ENCODE measurements at places on chromosomes 5 and 9.

GRCh38 chr9:114289106-114289505 lies 33.8 kb upstream of the ORM1 start:
- DNase-seq, result no peak

DNA sequence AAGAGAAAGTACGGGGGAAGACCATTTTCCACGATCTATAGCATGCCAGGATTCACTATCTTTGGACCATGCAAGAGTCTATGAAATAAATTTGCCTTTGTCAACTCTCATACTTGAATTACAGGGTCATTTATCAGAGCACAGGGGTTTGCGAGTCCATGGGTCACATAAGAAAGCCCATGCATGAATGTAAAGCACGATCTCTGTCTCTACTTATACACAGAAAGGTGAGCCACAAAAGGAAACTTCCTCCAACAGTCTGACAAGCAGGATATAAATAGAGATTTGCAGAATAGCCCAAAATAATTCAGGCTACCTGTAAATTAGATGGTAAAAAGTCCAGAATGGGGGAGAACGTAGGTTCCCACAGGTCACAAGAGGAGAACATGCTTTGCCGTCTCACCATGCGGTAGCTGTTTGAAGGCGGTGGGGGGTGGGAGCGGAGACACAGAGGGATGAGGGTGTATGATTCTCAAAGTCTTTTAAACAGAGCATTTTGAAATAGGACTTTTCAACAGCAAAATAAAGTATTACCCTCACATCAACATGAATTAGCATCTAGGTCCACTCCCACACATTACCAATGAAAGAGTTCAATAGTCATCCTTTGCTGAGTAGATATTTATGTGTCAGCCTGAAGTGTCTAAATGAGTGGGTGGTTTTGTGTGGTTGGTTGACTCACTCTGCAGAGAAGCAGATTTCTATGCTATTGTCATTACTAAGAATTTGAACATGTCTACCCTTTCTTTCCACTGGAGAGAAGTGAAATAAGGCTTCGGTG lies 279.7 kb downstream of the EBF1 start:
- no peak for DNase-seq

DNA sequence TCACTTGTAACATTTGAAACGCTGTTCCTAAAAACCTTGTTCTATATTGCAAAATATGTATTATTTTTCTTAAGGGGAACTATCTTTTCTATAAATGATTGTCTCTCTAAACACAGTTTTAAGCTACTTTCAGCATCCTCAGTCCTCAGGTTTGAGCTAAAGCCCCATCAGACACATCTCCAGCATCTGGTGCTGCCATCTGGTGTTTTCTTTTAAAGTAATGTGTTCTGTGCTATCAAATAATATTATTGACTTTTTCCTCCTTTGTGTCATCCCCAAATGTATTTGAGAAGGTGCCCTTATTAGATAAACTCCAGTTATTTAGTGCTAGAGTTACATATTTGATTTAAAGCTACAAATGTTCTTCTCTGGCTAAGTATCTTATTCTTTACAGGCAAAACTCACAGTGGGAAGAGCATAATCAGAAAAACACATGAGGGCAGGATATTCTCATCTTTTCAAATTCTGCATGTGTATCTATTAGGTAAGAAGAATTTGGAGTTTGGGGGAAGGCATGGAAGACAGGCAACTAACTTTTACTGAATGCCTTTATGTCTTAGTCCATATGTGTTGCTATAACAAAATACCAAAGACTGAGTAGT lies 27.5 kb downstream of the ZNF474 start:
- DNase-seq, result peak; percentile 42

DNA sequence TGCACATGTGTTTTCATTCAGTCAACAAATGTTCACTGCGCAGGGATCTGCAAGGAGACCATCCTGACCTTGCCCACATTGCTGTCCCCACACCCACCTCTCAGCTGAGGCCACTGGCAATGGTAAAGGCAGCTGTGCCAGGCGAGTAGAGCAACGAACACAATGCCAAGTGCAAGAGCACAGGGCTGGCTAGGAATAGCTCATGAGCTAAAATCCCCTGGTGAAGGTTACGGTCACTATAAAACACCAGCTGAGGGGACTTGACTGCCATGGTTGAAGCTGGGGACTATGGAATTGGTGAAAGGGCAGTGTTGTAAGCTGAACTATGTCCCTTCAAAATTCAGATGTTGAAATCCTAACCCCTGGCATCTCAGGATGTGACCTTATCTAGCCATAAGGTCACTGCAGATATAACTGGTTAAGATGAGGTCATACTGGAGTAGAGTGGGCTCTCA lies 96.1 kb downstream of the OTULIN start:
- no peak for DNase-seq

GRCh38 chr5:13910637-13911288 lies 33.7 kb downstream of the DNAH5 start:
- DNase-seq, result no peak

GRCh38 chr9:137027369-137028262 lies at the start of gene ABCA2:
Gene ABCA2 (minus strand): TSS chr9:137028237. CDS start chr9:137028140, 97 bp downstream.
- DNase-seq, result no peak

GRCh38 chr9:93020771-93021670 lies 37.5 kb upstream of the SUSD3 start:
- no peak for DNase-seq

DNA sequence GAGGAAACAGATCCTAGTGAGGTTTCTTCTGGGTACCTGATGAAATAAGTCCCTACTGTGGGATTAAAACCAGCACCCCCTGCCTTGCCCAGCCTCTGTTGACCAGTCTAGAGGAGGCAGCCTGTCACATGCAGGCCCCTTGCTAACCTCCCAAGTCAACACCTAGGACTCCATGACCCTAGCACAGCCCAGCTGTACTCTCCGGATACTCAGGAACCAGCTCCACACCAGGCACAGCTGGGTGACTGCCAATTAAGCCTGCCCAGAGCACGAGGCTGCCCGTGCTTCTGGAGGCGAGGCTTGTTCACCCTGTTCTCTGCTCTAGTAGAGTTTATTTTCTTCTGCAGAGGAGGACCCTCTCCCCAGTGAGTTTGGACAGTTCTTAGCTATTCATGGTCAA lies 92.5 kb downstream of the SNX24 start:
- no peak for DNase-seq

GRCh38 chr5:72818866-72819534 lies 2.5 kb downstream of the TNPO1 start:
- peak; percentile 82 for DNase-seq

GRCh38 chr5:10885026-10885425 lies 124.0 kb upstream of the DAP start:
- no peak for DNase-seq

- DNase-seq, result no peak
These were observed 382.9 kb upstream of the RFX3 start for GRCh38 chr9:3908731-3909130.

GRCh38 chr9:104858846-104859245 lies 69.1 kb downstream of the ABCA1 start:
- no peak for DNase-seq

DNA sequence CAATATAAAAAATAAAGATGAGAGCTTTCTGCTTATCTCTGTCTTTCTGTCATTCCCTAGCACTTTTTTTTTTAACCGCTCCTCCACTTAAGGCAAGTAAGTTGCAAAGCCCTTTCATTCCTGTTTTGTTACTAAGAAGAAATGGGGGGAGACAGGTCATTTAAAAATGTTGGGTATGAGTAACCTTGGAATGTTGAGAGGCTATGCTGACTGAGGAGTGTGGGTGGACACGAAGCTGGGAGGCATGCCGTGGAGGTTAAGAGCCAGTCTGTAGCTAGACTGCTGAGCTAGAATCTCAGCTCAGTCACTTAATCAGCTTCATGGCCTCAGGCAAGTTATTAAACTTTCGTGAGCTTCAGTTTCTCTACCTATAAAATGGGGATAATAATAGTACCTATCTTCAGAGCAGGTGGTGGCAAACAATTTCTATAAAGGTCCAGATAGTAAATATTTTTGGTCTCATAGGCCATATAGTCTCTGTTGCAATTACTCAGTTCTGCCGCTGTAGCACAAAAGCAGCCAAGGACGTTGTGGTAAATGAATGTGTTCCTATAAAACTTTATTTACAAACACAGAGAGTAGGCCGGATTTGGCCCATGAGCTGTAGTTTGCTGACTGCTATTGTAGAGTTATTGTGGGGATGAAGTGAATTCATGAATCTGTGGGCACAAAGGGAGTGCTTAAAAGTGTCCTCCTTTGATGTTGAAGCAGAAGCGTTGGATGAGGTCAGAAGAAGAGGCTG lies 220.0 kb downstream of the GABBR2 start:
- DNase-seq, result no peak

DNA sequence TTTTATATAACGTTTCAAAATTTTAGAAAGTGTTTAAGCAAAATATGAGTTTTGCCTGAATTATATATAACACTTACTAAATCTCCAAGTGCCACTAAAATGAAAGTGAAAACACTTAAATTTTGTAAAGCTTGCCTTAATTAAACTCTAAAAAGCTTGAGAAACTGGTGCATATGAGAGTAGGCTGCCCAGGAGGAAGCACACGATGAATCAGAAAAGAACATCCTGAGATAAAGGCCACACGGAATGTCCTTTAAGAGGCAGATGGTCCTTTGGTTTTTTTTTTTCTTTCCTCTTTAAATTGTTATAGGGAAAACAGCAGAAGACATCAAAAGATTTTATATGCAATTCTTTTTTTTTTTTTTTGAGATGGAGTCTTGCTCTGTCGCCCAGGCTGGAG lies 60.3 kb downstream of the HABP4 start:
- no peak for DNase-seq

DNA sequence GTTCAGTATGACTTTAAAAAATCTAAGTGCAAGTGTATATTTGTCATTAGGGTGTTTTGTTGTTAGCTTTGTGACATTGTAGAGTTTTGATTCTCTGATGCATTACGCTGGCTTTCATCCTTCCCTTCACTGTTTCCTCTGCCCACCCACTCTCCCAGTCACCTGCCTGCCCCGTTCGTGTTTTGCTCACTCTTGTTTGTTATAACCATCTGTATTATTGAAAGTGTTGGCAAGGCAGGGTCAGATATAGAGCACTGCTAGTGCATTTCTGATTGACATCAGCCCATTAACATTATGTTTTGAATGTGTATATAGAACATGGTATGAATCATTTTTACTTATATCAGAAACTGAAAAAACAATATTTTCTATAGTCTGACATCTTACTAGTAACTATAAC lies 27.3 kb downstream of the SCGB3A1 start:
- no peak for DNase-seq

GRCh38 chr9:86052556-86053468 lies 46.5 kb downstream of the GOLM1 start:
- DNase-seq, result no peak

- DNase-seq, result no peak
These were observed 43.8 kb downstream of the WHRN start for GRCh38 chr9:114461468-114461867.

DNA sequence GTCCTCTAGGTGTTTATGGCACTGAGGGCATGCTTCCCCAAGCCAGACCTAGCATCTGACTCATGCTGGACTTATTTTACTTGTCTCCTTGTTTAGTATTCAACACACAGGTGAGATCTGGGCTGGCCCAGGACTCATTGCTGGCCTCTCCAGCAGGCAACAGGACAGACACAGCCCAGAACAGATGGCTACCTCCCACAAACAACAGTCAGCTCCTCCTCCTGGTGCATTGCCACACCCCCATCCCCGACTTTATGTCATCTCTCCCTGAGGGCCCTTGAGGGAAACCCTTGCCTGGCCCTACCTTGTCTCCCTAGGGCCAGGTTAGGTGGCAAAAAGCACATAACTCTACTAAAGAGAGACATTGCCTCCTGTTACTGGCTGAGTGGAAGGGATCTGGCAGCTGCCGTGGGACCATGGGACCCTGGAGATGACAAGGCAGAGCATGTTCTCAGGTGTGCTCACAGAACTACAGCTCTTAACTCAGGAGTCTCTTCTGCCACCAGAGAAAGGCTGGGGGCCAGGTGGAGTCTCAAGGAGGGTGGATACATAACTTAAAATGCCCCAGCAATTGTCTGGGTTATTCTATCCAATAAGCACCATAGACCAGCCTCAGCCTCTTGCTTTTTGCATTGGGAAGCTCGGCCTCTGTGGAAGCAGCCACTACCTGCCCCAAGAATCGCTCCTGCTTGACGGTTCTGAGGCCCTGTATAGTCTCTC lies 2.3 kb downstream of the ACSL6 start:
- DNase-seq, result no peak

GRCh38 chr9:75907923-75908322 lies 17.4 kb downstream of the PCSK5 start:
- DNase-seq, result no peak

GRCh38 chr5:61941637-61942036 lies 364.4 kb upstream of the KIF2A start:
- no peak for DNase-seq

Data from Kasumi-1 (cell line).